ENCODE measurements at places on chromosomes 12 and 14.

DNA sequence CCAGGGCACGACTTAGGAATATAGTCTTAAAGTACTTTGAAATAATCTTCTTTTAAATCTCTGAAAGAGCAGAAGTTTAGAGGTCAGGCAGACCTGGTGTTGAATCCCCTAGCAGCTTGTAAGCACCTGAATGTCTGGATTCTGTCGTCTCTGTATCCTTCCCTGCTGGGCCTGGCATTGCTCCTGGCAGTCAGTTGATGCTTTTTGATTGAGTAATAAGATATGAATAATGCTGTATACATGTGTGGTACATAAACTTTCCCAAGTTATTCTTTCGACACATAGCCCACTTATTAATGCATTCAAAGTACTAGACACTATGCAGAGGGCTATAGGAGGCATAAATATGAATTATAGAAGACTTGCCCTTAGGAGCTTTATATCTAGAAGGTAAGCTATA is 31.4 kb downstream of the EVL start:
- peaks cover 25% of the 10 kb centered on the region for H3K36me3 ChIP-seq
- H3K4me3 ChIP-seq, result no peak overlapping the region
- H3K27ac ChIP-seq, result no peak overlapping the region
- DNase-seq, result no peak

GRCh38 chr12:19978193-19978592 is 390.1 kb upstream of the PDE3A start:
- H3K36me3 ChIP-seq, result peaks cover 13% of the 10 kb centered on the region
- peaks cover 19% of the 10 kb centered on the region for H3K27me3 ChIP-seq
- DNase-seq, result no peak
- no peaks in the 10 kb centered on the region for H3K4me1 ChIP-seq
- no peak overlapping the region for H3K27ac ChIP-seq
- no peak overlapping the region for H3K4me3 ChIP-seq

DNA sequence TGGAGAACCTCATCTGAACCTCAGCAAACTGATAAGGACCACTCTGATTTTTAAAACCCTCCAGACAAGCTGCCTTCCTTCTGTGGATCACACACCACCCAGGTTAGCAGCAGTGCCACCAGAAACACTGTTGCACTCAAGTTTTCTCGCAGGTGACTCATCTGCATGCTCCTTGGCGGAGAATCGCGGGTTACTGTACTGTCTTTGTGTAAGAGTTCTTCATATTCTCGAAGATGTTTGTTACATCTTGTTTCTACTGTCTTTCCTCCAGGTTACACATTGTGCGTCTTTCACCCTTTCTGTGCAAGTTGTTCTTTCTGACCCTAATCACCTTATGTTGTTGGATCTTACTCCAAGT is 331.2 kb downstream of the CACNA1C start:
- H3K4me1 ChIP-seq, result peaks cover 14% of the 10 kb centered on the region
- DNase-seq, result no peak
- H3K27ac ChIP-seq, result no peak overlapping the region

DNA sequence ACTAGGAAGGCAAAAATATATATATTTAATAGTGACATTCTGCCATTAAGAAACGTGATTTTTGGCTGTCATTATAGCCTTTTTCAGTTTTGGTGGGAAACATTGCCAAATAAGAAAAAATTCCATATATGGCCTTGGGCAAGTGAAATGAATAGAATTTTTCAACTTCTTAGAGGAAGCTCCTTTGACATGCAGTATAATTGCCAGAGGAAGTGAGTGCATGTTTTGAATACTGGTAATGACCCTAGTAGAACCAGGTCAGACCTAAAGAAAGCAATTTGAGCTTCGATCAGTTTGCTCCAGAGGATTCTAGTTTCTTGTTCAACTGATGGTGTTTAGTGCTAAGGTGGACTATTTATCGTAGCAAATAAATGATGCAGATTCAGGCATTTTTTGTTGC is 26.2 kb upstream of the TRIM9 start:
- H3K27me3 ChIP-seq, result no peaks in the 10 kb centered on the region
- DNase-seq, result no peak
- H3K4me1 ChIP-seq, result peaks cover 23% of the 10 kb centered on the region
- H3K4me3 ChIP-seq, result no peak overlapping the region
- H3K27ac ChIP-seq, result no peak overlapping the region

DNA sequence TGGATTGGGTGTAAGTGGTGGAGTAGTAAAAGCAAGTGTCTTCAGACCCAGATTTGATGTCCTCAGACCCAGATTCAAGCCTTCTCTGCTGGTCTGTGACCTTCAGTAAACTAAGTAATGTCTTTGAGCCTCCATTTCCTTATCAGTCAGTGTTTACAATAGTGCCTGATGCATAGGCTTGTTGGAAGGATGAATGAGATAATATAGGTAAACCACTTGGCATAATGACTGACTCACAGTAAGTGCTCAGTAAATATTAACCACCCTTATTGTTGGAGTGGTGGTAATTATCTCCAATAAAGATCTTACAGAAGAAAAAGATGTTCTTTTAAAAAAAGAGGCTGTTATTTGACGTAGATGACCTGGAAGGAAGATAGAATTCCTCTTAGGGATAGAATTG is 86.2 kb downstream of the IGF1 start:
- no peak overlapping the region for H3K27ac ChIP-seq
- no peaks in the 10 kb centered on the region for H3K4me1 ChIP-seq
- peaks cover 16% of the 10 kb centered on the region for H3K27me3 ChIP-seq
- H3K4me3 ChIP-seq, result no peak overlapping the region

- peak; percentile 74 for DNase-seq
- peaks cover 11% of the 10 kb centered on the region for H3K4me1 ChIP-seq
- peak overlapping the region; percentile 52 for H3K4me3 ChIP-seq
These were observed 92.9 kb downstream of the KSR2 start for GRCh38 chr12:117875744-117876435.

GRCh38 chr12:67539946-67540345 is 108.6 kb upstream of the DYRK2 start:
- no peaks in the 10 kb centered on the region for H3K27me3 ChIP-seq
- no peak for DNase-seq
- H3K36me3 ChIP-seq, result no peaks in the 10 kb centered on the region
- peaks cover 15% of the 10 kb centered on the region for H3K4me1 ChIP-seq
- no peak overlapping the region for H3K4me3 ChIP-seq
- no peak overlapping the region for H3K27ac ChIP-seq

- no peaks in the 10 kb centered on the region for H3K36me3 ChIP-seq
- H3K27me3 ChIP-seq, result no peaks in the 10 kb centered on the region
- H3K27ac ChIP-seq, result no peak overlapping the region
- DNase-seq, result no peak
- peaks cover 4% of the 10 kb centered on the region for H3K4me1 ChIP-seq
- H3K4me3 ChIP-seq, result no peak overlapping the region
These were observed 53.4 kb downstream of the RGS6 start for GRCh38 chr14:71985538-71986189.

DNA sequence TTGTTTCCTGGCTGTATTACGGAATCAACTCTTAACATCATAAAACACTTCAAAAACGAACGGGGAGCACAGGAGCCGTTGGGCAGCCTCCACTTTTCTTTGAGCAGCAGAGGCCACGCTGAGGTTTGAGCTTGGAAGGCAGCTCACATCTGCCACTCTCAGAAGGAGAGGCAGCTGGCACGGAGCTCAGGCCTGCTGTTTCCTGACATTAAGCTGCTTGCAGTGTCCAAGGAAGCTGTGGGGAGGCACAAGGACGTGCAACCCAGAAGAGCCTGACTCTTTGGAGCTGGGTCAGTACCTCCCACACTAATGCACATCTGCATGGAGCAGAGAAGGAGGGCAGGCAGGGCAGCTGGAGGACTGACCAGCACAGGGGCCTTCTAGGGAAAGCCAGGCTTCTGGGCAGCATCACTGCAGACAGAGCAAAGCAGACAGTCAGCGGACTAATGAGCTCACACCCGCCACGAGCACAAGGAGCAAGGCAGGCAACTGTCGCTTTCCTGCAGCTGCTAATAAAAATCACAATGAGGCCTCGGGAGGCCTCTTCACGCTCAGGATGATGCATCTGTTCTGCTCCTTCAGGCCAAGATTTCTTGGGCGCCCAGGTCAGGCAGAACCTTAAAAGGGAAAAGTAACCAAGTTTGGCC is 211.1 kb downstream of the GLT1D1 start:
- no peaks in the 10 kb centered on the region for H3K36me3 ChIP-seq
- H3K27me3 ChIP-seq, result peaks cover 27% of the 10 kb centered on the region
- no peak overlapping the region for H3K27ac ChIP-seq
- no peak for DNase-seq
- no peaks in the 10 kb centered on the region for H3K4me1 ChIP-seq

GRCh38 chr14:30991408-30991807 is 34.0 kb upstream of the AP4S1 start:
- H3K4me1 ChIP-seq, result peaks cover 26% of the 10 kb centered on the region
- H3K27me3 ChIP-seq, result no peaks in the 10 kb centered on the region
- no peak overlapping the region for H3K27ac ChIP-seq
- peaks cover 7% of the 10 kb centered on the region for H3K36me3 ChIP-seq

GRCh38 chr14:72869407-72870329 is 24.2 kb downstream of the DPF3 start:
- H3K27ac ChIP-seq, result no peak overlapping the region
- H3K4me3 ChIP-seq, result no peak overlapping the region
- H3K36me3 ChIP-seq, result no peaks in the 10 kb centered on the region
- no peaks in the 10 kb centered on the region for H3K4me1 ChIP-seq
- no peak for DNase-seq

GRCh38 chr12:94289461-94290312 is 141.3 kb downstream of the PLXNC1 start:
- no peak for DNase-seq
- peaks cover 42% of the 10 kb centered on the region for H3K4me1 ChIP-seq
- H3K4me3 ChIP-seq, result no peak overlapping the region
- peaks cover 11% of the 10 kb centered on the region for H3K27me3 ChIP-seq

DNA sequence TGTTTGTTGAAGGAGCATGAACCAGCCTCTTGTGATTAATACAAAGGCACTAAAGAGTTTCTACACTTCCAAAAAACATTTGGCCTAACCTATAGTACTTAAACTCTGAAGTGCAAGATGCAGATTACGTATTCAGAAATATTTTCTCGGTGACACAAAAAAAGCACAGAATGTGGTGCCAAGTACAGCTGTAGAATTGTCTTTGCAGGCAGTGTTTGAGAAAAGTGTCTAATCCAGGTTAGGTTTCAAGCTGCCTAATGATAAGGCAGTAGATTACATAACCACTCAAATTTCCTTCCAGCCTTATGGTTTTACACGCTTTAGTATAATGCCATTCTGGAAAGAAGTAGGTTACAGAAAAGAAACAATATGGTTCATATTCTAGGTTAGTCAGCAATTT is 205.2 kb downstream of the KLHL28 start:
- no peak overlapping the region for H3K27ac ChIP-seq
- H3K4me1 ChIP-seq, result peaks cover 9% of the 10 kb centered on the region
- H3K4me3 ChIP-seq, result no peak overlapping the region
- H3K36me3 ChIP-seq, result no peaks in the 10 kb centered on the region

- no peaks in the 10 kb centered on the region for H3K27me3 ChIP-seq
- peaks cover 25% of the 10 kb centered on the region for H3K4me1 ChIP-seq
- H3K4me3 ChIP-seq, result no peak overlapping the region
- H3K27ac ChIP-seq, result no peak overlapping the region
These were observed 281.0 kb upstream of the RGS6 start for GRCh38 chr14:71651228-71651627.

DNA sequence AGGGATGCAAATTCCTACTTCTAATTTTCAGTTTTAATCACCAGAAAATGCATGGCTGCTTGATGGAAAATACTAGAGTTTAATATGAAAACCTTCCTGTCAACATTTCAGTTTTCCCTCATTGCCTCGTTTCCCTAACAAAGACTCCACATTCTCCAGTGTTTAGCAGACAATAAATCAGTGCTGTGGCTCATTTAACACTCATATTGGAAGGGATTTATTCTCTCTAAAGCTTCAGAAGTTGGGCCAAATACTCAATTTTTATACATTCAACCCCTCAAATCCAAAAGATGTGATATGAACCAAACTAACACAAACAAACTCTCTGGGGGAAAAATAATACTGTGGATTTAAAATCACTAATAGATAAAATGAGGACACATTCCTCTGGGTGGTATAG is 482.5 kb downstream of the FLRT2 start:
- no peaks in the 10 kb centered on the region for H3K27me3 ChIP-seq
- no peak overlapping the region for H3K27ac ChIP-seq
- no peak for DNase-seq
- H3K36me3 ChIP-seq, result no peaks in the 10 kb centered on the region

GRCh38 chr14:74571901-74572725 is 39.9 kb downstream of the LTBP2 start:
- peak overlapping the region; percentile 98 for H3K27ac ChIP-seq
- H3K36me3 ChIP-seq, result no peaks in the 10 kb centered on the region
- H3K4me1 ChIP-seq, result peaks cover 54% of the 10 kb centered on the region
- H3K4me3 ChIP-seq, result peak overlapping the region; percentile 86

GRCh38 chr14:80356413-80356812 is 145.1 kb upstream of the DIO2 start:
- H3K36me3 ChIP-seq, result no peaks in the 10 kb centered on the region
- H3K27ac ChIP-seq, result no peak overlapping the region
- no peaks in the 10 kb centered on the region for H3K27me3 ChIP-seq
- H3K4me1 ChIP-seq, result no peaks in the 10 kb centered on the region

- no peaks in the 10 kb centered on the region for H3K4me1 ChIP-seq
- H3K27me3 ChIP-seq, result peaks cover 3% of the 10 kb centered on the region
- DNase-seq, result no peak
- no peak overlapping the region for H3K4me3 ChIP-seq
- no peak overlapping the region for H3K27ac ChIP-seq
These were observed 38.0 kb downstream of the RGS6 start for GRCh38 chr14:71970272-71970671.

DNA sequence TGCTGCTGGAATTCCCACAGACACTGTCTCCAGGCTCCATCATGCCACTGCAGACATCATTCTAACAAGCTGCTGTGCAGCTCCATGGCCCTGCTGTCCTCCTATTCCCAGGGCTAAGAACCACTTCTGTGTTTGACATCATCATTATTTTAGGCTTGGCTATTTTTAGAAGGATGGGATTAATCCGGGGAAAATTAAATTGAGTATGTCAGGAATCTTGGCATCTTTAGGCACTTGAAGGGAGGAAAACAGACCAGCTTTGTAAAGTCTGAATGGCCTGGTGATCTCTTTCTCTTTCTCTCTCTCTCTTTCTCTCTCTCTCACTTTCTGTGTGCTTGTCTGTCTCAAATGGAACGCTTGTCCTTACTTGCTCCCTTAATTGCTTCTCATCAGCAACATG is 568.3 kb upstream of the FLRT2 start:
- no peak for DNase-seq
- H3K27me3 ChIP-seq, result peaks cover 10% of the 10 kb centered on the region
- H3K4me3 ChIP-seq, result no peak overlapping the region
- H3K36me3 ChIP-seq, result no peaks in the 10 kb centered on the region

GRCh38 chr12:108373111-108373510 is 34.0 kb upstream of the CMKLR1 start:
- DNase-seq, result no peak
- H3K4me1 ChIP-seq, result peaks cover 8% of the 10 kb centered on the region
- no peak overlapping the region for H3K4me3 ChIP-seq
- no peak overlapping the region for H3K27ac ChIP-seq
- H3K36me3 ChIP-seq, result no peaks in the 10 kb centered on the region
- peaks cover 8% of the 10 kb centered on the region for H3K27me3 ChIP-seq

GRCh38 chr12:130948136-130948535 is 5.6 kb upstream of the ADGRD1 start:
- no peak overlapping the region for H3K27ac ChIP-seq
- H3K27me3 ChIP-seq, result peaks cover 10% of the 10 kb centered on the region
- H3K4me1 ChIP-seq, result peaks cover 16% of the 10 kb centered on the region
- no peak for DNase-seq

GRCh38 chr14:66017927-66018326 is 468.2 kb upstream of the CCDC196 start:
- no peaks in the 10 kb centered on the region for H3K4me1 ChIP-seq
- DNase-seq, result no peak
- H3K36me3 ChIP-seq, result peaks cover 6% of the 10 kb centered on the region
- H3K4me3 ChIP-seq, result no peak overlapping the region
- peaks cover 4% of the 10 kb centered on the region for H3K27me3 ChIP-seq
